ENCODE measurements at places on chromosomes 2 and 18. TPM values are rescaled to one million over a fixed set of nuclear protein-coding genes. Genes with fewer than 3 reads are reported as not detected.
A peak's percentile ranks its signal among the peaks of the same experiment; 100 is the strongest.

The NRP2 gene
- 12.8 TPM for total RNA-seq

The FAM110C gene
- 3.8 TPM for total RNA-seq

The NPHP1 gene
- total RNA-seq = 4.6 TPM

GRCh38 chr18:3012136-3013023 is 564 bp downstream of the LPIN2 start:
- peak; percentile 22 for DNase-seq

DNA sequence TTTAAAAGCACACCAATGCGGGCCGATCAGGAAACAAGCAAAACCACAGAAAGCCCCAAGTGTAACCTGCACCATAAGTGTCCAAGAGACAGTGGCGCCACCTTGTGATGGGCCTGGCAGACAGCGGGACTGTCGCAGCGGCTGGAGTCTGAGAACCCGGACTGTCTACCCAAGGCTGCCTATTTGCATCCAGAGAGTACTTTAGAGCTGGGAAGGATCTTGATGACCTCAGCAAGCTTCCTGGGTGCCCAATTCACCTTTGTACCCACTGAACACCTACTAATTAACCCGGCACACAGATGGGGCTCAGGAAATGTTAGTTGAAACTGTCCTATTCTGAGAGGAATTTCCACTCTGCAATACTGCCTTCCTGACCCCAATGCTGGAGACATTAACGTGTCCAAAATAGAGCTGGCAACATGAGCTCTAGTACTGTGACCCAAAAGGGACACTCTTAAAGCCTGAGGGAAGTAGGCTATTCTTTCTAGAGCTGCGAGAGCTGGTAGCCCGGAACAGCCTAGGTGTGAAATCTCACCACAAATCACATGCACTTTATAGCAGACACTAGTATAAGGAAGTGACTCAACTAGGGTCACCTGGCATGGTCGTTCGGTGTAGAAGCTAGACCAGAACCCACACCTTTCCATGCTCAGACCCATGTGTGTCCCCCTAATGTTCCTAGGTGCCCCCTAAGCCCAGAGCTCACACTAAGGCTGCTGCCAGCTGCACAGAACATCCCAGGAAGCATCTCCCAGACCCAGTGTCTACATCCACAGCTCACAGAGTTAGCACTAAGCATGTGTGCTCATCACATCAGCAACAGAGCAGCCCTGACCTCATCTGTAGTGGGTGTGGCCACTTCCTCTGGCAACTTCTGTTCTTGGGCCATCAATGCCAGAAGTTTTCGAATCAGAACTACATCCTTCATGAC is 25.4 kb downstream of the POLR1A start:
- DNase-seq = peak; percentile 86

GRCh38 chr2:84832772-84833461 is 48.0 kb downstream of the TRABD2A start:
- DNase-seq = peak; percentile 34

- DNase-seq = no peak
Measured at GRCh38 chr18:68766433-68766832, 31.4 kb upstream of the CCDC102B start.

GRCh38 chr18:78192054-78192453 is 787.6 kb upstream of the SALL3 start:
- DNase-seq = peak; percentile 41

DNA sequence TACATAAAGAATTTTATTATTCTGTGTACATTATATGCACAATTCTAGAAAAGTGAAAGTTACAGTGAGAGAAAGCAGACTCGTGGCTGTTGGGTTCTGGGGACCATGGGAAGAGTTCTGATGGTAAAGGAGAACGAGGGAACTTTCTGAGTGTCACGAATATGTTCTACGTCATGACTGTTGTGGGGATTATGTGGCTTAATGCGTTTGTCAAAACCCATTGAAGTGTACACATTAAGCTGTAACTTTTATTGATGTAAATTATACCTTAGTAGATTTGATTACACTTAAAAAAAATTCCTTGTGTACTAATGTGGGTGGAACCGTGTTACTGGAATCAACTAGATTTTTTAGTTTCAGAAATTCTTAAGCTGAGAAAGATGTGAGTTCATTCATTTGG is 426.1 kb downstream of the DSC3 start:
- no peak for DNase-seq

- DNase-seq = no peak
Measured at GRCh38 chr2:200189964-200190363, 116.5 kb upstream of the SPATS2L start.

- no peak for DNase-seq
Measured at GRCh38 chr2:216210701-216211540, 101.8 kb downstream of the XRCC5 start.

DNA sequence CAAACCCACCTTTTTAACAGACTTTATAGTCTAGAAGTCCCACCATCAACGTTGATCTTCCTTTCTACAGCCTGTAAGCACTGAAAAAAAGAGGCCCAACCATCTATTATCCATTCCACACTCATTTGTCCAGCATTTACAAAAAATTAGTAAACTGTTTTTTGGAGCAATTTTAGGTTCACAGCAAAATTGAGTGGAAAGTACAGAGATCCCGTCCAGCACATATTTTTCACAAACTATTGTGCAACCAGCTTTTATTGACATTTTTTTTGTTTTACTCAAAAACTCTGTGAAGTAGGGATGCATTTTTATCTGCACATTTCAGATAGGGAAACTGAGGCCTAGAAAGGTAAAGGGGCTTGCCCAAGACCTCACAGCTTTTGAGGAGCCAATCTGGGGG is 68.6 kb downstream of the TNP1 start:
- DNase-seq = no peak

DNA sequence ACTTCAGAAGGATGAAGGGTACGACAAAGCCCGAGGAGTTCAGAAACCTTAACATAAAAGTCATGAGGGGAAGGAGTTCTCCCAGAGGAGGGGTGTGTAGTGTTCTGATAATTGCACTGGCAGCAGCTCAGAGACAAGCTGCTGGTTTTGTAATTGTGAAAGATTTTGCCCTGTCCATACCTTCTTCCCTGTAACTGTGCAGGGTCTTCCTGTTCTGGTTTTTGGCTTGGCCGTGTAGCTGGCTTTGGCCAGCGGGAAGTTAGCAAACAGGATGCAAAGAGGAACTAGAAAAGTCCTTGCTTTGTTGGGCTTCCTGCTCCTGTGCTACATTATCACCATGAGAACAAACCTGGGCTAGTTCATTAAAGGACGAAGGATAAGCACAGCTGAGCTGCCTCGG is 160.8 kb downstream of the LPIN1 start:
- no peak for DNase-seq

DNA sequence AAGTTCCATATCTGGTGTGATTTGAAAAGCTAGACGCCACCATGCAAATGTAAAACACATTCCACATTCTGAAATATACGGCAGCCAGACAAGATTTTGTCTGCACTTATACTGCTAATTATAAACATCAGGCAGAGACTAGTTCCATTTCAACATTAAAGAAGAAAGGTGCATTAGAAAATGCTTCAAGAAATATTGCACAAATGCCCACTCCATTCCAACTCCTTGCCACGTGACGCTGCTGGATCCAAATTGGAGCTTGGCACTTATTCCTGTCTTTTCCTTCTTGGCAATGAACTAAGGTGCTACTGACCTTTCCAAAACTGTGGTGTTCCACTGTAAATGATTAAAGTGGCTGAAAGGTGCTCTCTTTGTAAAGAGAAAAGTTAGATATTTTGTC is 6.3 kb downstream of the COL6A3 start:
- no peak for DNase-seq

DNA sequence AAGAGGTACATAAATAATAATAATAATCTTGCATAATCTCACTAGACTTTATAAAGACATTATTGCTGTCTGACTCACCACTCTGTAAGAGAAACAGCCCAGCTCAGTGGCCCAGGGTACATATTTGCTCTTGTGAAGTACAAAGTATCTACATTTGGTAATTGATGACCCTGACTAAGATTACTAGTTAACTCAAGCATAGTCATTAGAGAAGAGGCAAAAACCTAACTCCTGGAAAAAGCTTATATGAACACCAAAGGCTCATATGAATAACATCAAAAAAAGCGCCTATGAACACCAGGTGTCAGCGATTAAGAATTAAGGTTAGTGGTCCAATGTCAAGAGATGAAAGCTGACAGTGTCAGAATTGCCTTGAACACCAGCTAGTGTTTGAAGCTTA is 38.4 kb downstream of the RAD51AP2 start:
- DNase-seq = no peak

DNA sequence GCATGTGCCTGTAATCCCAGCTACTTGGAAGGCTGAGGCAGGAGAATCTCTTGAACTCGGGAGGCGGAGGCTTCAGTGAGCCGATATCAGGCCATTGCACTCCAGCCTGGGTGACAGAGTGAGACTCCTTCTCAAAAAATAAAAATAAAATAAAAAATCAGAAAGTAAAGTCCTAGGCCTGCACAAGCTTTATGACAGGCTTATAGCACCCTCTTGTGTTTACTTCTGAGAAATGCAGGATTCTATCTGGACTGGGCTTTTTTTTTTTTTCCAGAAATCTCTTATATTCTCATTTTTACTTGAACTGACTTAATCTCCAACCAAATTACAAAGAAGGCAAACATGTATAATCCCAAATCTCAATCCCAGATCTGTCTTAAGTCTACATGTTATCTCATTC is 26.1 kb upstream of the REG3G start:
- DNase-seq = no peak

DNA sequence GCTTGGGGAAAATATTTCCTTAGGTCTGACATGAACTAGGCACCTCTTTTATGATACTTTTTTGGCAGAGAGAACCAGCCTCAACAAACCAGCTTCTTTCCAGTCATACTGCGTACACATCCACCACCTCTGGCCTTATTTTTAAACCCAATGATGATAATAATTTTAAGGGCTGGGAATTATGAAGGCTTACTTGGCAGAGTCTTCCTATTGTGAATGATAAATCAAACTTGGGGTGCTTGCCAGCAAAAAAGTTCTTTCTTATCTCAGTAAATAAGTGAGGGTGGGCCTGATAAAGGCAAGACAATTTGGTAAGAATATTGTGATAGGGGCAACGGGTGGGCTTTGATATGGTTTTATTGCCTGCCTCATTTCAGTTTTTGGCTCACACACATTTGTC is 1230.2 kb upstream of the ZEB2 start:
- DNase-seq = no peak

DNA sequence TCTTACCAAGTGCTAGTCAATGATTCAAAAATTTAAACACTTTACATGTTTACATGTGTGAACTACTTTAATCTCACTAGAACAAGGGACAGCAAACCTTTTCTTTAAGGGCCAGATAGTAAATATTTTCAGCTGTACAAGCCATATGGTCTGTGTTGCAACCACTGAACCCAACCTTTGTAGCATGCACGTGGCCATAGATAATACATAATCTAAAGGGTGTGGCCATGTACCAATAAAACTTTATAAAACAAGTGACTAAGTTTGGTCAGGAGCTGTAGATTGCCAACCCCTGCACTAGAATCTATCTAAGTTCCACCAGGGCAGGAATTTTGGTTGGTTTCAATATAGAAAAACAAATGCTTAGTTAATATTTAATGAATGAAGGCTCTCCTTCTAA is 18.4 kb upstream of the SPRED2 start:
- DNase-seq = no peak

DNA sequence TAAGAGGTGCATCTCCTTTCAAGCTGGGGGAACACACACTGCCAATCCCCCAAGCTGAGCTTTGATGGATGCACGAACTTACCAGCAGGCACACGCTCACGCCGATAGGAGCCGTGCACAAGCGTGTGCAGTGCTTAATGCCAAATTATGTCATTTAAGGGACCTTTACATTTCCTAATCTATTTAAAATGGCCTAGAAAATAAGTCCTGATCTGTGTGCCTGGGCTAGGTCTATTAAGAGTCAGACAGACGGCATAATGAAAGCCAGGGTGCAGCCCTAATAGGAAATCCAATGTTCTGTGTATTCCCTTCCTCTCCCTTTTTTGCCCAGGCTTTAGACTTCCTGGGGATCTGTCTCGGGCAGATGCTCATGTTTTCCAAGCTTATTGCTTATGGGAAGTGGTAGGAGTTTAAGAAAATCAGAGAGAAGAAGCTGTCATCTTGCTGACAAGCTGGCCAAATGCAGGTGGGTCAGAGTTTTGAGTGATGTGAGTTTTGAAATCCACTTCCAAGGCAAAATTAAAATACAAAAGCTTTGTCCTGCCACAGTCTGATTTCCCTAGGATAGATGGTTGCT is 142.6 kb downstream of the MYT1L start:
- DNase-seq = no peak

DNA sequence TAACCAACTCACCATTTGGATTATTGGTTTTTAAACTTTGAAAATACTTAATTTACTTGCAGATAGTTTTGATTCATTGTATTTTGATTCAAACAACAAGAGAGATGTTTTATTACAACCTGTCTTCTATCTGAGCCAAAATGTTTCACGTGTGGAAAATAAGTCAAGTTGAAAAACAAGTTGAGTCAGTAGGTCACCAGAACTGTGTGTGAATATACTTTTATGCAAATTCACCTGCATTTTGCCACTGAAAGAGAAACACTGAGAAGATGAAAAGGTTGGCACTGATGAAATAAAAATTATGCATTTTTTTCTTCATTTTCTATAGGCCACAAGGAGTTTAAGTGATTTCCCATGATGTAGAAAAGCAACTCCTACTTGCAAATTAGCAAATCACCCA is 68.3 kb downstream of the ICOS start:
- DNase-seq = no peak

DNA sequence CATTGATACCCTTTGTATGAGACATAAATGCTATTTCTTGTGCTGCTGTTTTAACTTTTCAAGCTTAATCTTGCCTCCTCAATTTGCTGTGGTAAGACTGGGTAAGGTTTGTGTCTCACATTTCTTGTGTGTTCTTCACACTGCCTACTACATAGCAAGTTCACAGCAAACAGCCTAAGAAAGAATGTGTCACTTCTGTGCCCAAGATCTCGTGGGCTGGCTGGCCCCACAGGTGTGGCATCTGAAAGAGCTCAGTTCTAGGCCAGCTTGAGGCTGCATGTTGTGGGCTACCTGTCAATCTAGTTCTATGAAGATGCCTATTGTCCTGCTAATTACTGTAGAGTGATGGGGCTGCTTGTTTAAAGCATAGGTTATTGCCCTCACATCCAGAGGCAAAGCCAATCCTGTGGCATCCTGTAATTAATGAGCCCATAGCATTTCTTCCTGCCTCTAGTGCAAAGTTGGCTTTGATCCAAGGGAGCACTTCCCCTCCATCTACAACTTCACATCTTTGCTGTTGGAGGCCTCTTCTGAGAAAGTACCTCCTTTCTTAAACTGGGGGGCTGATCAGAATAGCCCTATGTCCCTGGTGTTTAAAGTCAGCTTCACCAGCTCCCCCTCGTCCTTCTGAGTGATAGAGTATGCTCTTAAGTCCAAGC is 40.9 kb upstream of the ASPRV1 start:
- DNase-seq = no peak

GRCh38 chr2:122652670-122653069 is 897.2 kb downstream of the TSN start:
- no peak for DNase-seq
